Stimulated activated CD8-positive, alpha-beta memory T cell treated with anti-CD3 and anti-CD28 coated beads, Interleukin-7, amount 100 ng/mL, for 24 hours (primary cell): ENCODE measurements at places on chromosomes 13 and 19.

DNA sequence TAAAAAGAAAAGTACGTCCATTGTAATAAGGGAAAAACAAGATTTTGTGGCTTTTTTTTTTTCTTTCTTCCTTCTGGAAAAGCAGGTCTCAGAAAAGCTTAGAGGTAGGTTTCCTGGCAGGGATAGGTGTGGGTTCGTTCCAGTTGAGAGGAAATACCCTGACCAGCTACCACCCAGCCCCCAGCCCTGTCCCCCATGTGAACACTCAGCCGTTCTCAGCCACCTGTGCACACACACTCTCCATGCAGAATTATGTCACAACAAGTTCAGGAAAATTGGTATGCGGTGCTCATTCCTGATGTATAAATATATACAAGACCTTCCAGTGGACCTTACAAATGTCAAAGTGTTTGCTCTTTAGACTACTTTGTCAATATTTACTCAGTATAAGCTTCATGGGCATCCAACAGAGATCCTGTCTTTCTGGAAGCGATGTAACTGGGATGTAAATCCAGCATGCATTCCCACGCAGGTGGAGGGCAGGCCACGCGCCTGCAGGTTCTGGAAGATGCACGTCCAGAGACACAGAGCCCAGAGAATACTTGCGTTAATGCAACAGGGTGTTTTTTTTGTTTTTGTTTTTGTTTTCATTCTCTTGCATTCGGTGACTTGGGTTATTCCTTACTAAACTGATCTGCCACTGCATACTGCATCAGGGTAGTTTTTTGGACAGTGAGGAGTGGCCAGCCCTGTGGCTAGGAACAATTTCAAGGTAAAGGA, 68.8 kb downstream of the TSHZ3 start:
- DNase-seq, result no peak

DNA sequence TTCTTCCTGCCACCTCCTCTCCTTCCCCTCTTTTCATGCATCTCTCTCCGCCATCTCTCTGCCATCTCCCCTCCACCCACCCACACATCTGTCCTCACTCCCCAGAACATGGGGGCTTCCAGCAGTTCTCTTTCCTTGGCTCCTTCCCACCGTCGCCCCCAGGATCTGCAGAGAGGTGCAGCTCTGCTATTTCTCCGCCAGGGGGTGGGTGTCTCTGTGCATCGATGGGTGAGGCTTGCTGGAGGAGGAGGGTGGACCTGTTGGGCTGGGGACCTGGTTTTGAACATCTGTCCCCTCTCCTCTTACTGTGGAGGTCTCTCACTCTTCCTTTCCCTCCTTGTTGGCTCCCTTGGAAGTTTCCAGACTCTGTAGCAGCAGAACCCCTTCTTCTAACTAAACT, 51.7 kb downstream of the MYH14 start:
- no peak for DNase-seq

- DNase-seq, result no peak
These were observed 9.2 kb upstream of the HS6ST3 start for GRCh38 chr13:96080676-96081075.

GRCh38 chr13:107276936-107277335, 709.0 kb upstream of the ARGLU1 start:
- DNase-seq, result no peak

DNA sequence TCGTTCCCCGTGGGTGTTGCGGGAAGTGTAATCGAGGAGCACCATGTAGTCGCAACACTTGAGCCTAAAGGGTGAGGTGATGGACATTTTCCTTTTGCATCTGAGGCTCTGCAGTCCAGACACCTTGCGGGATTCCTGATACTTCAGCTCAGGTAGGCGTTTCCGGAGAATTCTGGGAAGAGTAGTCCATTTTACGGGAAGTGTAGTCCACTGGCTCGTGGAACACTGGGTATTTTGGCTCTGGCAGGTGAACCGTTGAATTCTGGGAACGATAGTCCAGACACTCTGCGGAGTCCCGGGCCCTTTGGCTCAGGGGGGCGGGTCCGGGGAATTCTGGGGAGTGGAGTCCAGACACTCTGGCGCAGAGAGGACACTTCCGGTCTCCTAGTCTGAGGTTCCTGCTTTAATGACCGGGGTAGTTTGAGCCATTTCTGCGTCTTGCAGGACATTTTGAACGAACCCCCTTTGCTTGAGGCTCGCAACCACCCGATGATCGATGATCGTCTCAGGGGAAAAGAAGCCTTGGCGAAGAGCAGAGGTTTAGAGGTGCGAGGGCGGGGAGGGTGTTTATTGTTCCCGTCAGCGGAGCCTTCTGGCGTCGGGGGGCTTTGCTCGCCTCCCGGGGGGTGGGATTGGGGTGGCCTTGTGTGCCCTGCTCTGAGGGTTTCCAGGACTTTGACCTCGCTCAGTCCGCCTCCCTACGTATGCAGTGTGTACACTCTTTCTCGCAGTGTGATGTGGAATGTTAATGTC, at the start of gene ZNF223:
TSS of gene ZNF223 (plus strand) at position 387 of the 753 bp plus-strand sequence. CDS start 3,141 bp downstream, outside the sequence.
- no peak for DNase-seq

DNA sequence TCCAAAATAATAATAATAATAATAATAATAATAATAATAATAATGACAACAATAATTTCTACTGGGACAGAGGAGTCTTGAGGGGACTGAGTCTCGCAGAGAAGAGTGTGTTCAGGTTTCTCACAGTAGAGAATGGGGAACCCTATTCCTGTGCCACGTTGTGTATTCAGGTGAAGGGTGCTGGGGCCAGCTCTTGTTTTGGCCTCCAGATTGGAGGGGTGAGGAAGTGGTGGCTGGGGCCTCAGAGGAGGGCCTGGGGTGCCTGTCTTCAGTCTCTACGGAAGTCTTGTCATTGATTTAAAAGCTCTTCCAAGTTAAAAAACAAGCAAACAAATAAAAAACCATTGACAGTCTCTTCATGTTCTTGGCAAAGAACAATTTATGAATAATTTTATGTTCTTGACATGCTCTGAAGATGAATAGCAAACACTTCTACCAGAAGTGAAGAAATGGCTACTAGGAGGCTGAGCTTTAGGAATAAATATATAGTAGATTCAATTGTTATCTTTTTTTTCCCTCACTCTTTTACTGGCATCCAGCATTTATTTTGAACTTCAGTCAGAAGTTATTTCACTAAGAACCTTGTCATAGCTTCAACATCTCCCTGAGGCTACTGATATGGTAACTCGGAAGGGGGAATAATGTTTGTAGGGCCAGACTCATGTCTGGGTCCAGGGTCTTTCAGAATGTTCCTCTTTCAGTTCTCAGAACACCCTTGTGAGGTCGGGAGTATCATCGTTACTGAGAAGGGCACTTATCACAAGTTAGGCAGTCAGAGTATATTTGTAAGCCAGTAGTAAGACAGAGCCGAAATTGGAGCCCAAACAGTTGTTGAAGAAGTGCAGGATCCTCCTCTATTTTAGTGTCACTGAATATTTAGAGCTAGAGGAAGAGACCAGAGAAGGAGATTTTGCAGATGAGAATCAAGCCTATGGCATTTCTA, 13.1 kb downstream of the LRCH1 start:
- DNase-seq, result no peak

DNA sequence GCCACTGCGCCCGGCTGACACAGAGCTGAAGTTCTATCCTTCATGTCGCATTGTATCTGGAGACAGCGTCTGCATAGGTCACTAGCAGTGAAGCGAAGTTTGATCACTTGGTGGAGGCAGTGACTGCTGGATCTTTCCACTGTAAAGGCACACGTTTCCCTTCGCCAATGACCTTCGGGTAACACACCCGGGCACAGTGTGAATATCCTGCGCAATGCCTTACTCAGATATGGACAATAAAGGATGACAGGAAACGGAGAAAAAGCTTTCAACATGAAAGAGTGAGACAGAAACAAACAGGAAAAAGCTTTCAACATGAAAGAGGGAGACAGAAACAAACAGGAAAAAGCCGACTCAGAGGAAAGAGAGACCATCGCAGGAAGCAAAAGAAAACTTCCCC, 17.1 kb downstream of the ARL11 start:
- DNase-seq, result no peak

DNA sequence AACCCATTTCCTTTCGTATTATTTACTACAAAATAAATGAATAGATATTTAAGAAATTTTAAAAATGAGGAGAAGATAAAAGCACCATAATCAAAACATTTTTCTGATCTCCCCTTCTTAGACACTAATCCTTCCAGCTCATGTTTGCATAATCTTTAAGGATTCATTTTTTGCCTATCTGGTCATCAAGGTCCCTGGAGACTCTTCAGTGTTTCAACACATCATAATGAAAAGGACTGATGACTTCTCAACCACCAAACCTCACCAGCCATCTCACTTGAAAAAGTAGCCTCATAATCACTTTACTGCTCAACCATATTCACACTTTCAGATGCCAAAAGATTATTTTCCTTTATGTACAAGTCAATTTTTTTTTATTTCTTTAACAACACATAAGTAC, 80.1 kb downstream of the DCLK1 start:
- DNase-seq, result no peak

- no peak for DNase-seq
These were observed 923 bp downstream of the DOCK9 start for GRCh38 chr13:98976941-98977340.

GRCh38 chr13:79866436-79866835, 385.5 kb downstream of the NDFIP2 start:
- no peak for DNase-seq

DNA sequence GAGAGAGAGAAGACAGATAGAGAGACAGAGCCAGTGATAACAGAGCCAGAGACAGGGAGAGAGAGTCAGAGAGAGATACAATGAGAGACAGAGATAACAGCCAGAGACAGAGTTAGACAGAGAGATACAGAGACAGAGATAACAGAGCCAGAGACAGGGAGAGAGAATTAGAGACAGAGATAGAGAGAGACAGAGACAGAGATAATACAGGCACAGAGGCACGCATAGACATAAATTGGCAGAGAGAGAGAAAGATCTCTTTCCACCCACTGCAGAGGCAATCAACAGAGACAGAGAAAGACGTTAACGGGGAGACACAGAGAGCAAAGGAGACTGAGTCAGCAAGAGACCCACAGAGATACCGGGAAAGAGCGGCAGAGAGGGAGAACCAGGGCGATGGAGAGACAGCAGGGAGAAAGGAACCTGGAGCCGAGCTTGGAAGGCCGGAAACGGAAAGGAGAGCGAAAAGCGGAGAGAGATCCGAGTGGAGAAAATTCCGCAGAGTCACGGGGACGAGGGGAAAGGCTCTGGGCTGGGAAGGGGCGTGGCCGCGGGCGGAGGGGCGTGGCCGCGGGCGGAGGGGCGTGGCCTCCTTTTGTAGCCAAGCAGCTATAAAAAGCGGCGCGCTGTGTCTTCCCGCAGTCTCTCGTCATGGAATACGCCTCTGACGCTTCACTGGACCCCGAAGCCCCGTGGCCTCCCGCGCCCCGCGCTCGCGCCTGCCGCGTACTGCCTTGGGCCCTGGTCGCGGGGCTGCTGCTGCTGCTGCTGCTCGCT, at the start of gene TNFSF9:
TSS of gene TNFSF9 (plus strand) at position 641 of the 777 bp plus-strand sequence. CDS start at position 652, 11 bp downstream.
- peak; percentile 74 for DNase-seq

DNA sequence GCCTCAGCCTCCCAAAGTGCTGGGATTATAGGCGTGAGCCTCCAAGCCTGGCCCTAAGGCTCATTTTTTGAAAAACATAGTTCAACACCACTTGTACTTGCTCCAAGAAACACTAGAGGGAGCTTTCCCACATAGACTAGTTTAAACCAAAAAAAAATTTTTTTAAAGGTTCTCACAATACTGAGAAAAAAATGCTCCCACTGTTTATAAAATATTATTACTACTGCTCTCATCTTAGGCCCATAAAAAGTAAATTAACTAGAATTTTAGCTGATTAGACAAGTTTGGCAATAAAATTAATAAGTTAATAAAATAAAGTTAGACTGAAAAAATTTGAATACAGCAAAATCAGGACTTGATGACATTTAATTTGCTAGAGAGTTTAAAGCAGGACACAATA, 109.5 kb downstream of the TBC1D4 start:
- no peak for DNase-seq

DNA sequence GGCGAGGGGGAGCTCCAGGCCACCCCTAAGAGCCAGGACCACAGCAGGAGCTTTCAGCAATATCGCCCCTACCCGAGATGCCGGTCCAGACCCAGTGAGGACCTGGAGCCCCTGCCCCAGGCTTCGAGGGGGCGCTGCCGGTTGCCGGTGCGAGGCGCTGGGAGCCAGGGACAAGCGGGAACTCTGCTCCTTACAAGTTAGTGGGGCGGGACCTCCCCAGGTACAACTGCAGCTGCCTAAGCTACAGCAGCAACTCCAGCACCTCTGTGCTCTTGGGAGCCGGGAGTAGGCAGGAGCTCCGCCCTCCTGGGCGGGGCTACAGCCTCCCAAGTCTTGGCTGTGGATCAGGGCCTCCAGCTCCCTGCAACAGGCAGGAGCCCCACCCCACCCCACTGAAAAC, 15.2 kb upstream of the TSC22D1 start:
- no peak for DNase-seq

DNA sequence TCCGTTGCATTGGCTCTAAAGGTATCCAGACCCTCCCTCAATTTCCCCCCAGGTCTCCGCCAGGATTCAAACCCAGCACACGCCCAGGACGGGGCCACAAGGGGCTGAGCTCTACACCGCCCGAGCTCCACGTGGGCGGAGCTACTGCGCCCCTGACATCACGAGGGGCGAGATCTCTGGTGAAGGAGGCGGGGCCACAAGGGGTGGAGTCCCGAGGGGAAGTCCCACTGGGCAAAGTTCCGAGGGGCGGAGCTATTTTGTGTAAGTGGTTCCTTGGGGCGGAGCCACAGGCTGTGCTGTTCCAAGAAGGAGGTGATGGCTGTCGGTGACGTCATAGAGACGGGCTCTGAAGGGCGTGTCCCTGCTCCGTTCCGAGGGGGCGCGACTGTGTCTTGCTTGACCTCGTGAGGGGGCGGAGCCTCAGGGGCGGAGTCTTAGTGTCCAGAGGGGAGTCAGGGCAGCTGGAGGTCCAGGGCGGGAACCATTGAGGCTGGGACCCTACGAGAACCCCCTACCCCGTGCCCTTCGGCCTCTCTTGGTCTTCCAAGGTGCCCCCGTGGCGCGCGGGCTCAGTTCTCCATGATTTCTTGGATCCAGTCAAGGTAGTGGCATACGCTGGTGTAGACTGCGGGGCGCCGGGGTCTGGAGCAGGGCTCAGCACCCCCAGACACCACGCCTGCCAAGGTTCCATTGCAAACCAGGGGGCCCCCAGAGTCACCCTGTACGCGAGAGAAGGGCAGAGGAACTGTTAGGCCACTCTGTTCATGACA, 1.3 kb upstream of the KLK8 start:
- no peak for DNase-seq

DNA sequence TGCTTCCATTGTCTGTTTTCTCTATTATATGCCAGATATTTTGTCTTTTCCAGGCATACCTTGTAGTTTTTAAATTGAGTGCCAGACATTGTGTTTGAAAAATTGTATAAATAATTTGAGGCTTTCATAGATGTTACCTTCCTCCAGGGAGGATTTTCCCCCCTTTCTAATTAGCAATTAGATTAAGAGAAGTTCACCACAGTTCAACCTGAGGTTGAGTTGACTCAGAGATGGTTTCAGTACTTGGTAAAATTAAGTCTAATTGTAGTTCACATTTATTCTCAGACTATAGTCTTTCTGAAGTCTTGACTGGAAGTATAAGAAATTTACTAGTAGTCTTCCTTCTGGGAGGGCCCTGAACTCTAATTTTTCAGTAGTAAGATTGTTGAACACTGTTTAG, 104.1 kb upstream of the SCEL start:
- no peak for DNase-seq
